ENCODE measurements at places on chromosomes 16 and 17.

DNA sequence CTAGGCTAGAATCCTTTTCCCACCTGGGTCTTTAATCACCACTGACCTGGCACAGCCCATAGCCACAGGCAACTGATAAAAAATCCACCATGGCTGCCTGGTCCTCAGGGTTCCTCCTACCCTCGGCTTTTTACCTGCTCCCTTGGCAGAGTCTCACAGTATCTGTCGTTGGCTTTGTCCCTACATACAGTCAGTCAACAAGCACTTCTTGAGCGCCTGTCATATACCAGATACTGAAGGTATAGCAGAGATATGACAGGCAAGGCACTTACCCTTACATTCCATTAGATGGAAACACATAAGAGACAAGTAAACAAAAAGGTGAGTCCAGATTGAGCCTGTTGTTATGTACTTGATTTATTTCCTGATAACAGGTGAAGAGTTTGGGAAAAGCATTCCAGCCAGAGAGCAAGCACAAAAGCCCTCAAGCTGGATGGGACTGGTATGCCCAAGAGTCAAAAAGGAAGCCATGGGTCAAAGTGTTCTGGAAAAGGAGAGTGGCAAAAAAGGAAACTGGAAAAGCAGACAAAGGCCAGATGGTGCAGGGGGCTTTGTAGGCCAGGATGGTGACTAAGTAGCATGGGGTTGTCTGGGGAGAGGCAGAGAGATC lies 247.0 kb downstream of the CHD9NB start:
- DNase-seq = no peak

DNA sequence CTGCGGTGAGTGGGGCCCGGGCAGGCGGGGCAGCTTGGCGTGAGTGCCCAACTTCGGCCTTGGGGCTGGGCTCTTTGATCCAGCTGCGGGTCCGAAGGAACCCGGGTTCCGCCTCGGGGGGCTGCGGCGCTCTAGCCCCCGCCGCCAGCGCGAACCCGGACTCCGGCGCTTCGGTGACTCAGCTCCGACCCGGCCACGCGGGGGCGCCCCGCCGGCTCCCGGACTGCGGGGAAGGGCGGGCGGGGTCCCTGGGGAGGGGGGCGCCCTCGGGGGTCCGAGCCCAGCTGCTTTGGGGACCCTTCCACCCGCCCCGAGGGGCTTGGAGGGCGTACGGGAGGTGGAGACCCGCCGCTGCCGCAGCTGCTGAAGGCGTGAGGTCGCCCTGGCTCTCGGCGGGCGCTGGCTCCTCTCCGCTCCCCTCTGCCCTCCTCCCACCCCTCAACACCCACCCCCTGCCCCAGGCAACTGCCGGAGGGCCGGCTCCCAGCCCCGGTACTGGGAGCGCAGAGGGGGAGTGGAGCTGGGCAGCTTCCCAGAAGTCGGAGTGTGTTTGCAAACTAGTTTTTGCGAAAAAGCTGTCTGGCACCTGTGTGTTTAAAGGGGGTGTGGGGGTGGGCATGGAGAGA lies 516 bp downstream of the CPNE2 start:
- no peak for DNase-seq

- DNase-seq = no peak
These were observed 11.1 kb downstream of the C16orf86 start for GRCh38 chr16:67677712-67678111.

- DNase-seq = peak; percentile 80
These were observed 5.3 kb upstream of the MKS1 start for GRCh38 chr17:58224315-58224714.

DNA sequence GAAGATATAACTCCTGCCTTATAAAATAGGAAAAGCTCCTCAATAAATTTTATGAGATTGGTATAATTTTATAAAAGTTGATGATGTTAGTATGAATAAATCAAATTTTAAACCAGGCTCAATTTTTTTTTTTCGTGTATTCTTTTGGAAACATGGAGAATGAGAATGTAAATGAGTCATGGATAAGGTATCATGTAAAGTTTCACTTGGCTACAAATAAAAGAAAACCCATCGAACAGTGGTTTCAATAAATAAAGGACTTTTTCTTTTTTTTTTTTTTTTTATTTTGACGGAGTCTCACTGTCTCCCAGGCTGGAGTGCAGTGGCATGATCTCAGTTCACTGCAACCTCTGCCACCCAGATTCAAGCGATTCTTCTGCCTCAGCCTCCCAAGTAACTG lies 67.3 kb downstream of the PHKB start:
- DNase-seq = peak; percentile 54

GRCh38 chr17:77404812-77405581 lies 264.2 kb downstream of the SEC14L1 start:
- DNase-seq = peak; percentile 75

GRCh38 chr17:43456661-43457361 lies 27.0 kb upstream of the DHX8 start:
- DNase-seq = no peak

- DNase-seq = peak; percentile 51
These were observed 53.5 kb downstream of the SMURF2 start for GRCh38 chr17:64608571-64608981.

DNA sequence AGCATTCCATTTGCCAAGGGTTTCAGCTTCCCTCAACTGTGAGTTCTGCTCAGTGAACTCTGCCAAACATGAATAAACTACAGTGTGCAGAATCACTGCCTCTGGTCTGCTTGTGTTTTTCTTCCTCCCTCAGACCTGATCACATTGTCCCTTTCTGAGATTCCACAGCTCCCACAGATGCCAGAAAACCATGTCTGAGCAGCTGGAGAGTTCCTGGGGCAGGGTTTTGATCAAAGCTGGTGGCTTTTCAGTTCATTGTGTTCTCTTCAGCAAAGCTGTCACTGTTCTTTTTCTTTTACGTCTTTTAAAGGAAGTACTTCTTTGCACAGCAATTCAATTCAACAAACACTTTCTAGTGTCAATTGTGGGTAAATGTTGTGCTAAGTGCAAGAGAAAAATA lies 555.8 kb downstream of the RBFOX1 start:
- DNase-seq = no peak

GRCh38 chr17:33169580-33170285 lies 123.4 kb downstream of the ASIC2 start:
- peak; percentile 95 for DNase-seq

DNA sequence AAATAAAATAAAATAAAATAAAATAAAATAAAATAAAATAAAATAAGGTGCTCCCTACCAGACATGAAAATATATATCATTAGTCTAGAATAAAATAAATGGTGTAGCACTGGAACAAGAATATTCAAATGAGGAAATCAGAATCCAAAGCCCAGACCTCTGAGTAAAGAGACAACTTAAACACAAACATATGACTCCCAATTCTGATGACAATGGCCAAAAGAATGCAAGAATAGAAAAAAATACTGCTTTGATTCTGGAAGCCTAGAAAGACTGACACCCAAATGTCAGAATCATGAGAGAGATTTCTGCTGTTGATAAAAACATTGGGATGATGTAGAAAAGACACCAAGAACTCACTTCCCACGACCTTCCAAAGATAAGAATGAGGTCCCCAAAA lies 27.9 kb downstream of the MYOCD start:
- no peak for DNase-seq

- peak; percentile 14 for DNase-seq
These were observed 2.0 kb downstream of the TMC5 start for GRCh38 chr16:19419698-19420075.

- peak; percentile 37 for DNase-seq
These were observed 5.3 kb downstream of the ARHGAP17 start for GRCh38 chr16:25009822-25010221.

Data from astrocyte (in vitro differentiated cells and primary cell).